ENCODE measurements at places on chromosomes 3 and 15. TPM values are rescaled to one million over a fixed set of nuclear protein-coding genes. Genes with fewer than 3 reads are reported as not detected.

- no peak for DNase-seq
These were observed 403.5 kb downstream of the FHIT start for GRCh38 chr3:60847791-60848190.

- DNase-seq: no peak
These were observed 11.8 kb downstream of the PLCD1 start for GRCh38 chr3:38017445-38018295.

GRCh38 chr3:24550588-24550987 is 55.9 kb upstream of the THRB start:
- DNase-seq: no peak

- DNase-seq: no peak
These were observed 16.3 kb downstream of the NUDT16 start for GRCh38 chr3:131397889-131398288.

CPNE9 gene
- total RNA-seq: not detected
